ENCODE measurements at places on chromosomes 6 and 20. TPM values are rescaled to one million over a fixed set of nuclear protein-coding genes. Genes with fewer than 3 reads are reported as not detected.

- no peaks in the 10 kb centered on the region for H3K27me3 ChIP-seq
- H3K4me1 ChIP-seq = peaks cover 33% of the 10 kb centered on the region
- peak overlapping the region; percentile 91 for H3K27ac ChIP-seq
- H3K36me3 ChIP-seq = no peaks in the 10 kb centered on the region
- DNase-seq = peak; percentile 74
- peak overlapping the region; percentile 13 for H3K4me3 ChIP-seq
These were observed 40.6 kb downstream of the SH3BGRL2 start for GRCh38 chr6:79671600-79672266.

- no peaks in the 10 kb centered on the region for H3K4me1 ChIP-seq
- H3K27ac ChIP-seq = no peak overlapping the region
- no peak overlapping the region for H3K4me3 ChIP-seq
- DNase-seq = no peak
- no peaks in the 10 kb centered on the region for H3K36me3 ChIP-seq
These were observed 21.9 kb downstream of the TPBG start for GRCh38 chr6:82385546-82385945.

The SPACA1 gene
- not detected for total RNA-seq

GRCh38 chr6:5078121-5078669 lies 6.9 kb upstream of the PPP1R3G start:
- no peaks in the 10 kb centered on the region for H3K36me3 ChIP-seq
- no peak for DNase-seq
- H3K27me3 ChIP-seq = peaks cover 15% of the 10 kb centered on the region
- no peaks in the 10 kb centered on the region for H3K4me1 ChIP-seq
- H3K27ac ChIP-seq = no peak overlapping the region

The VEGFA gene
- 64.6 TPM for total RNA-seq

DNA sequence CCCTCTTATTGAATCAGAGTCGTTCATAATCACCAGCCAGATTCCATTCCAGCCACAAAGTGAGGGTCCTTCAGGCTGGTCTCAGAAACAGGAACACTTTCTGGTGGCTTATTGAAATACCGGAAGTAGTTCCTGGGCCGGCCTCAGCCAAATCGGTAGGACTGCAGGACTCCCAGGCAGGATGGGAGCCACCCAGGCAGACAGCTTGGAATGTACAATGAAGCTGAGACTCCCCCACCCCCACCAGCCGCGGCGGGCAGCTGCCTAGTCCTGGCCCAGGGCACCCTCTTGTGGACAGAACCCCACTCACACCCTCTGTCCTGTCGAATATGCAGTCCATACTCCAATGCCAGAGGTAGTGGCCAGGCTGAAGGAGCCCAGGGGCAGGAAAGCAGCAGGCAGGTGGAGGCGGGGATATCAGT lies 43.8 kb downstream of the MDFI start:
- H3K36me3 ChIP-seq = no peaks in the 10 kb centered on the region
- no peaks in the 10 kb centered on the region for H3K27me3 ChIP-seq
- no peak overlapping the region for H3K27ac ChIP-seq
- H3K4me1 ChIP-seq = peaks cover 8% of the 10 kb centered on the region
- DNase-seq = peak; percentile 87

GRCh38 chr6:2155206-2155605 lies 90.2 kb downstream of the GMDS start:
- no peaks in the 10 kb centered on the region for H3K27me3 ChIP-seq
- H3K36me3 ChIP-seq = no peaks in the 10 kb centered on the region
- H3K27ac ChIP-seq = no peak overlapping the region
- H3K4me3 ChIP-seq = no peak overlapping the region

- H3K27me3 ChIP-seq = peaks cover 37% of the 10 kb centered on the region
- peaks cover 20% of the 10 kb centered on the region for H3K4me1 ChIP-seq
- H3K4me3 ChIP-seq = no peak overlapping the region
- H3K36me3 ChIP-seq = peaks cover 2% of the 10 kb centered on the region
These were observed 85.6 kb downstream of the PFDN4 start for GRCh38 chr20:54293526-54293925.

DNA sequence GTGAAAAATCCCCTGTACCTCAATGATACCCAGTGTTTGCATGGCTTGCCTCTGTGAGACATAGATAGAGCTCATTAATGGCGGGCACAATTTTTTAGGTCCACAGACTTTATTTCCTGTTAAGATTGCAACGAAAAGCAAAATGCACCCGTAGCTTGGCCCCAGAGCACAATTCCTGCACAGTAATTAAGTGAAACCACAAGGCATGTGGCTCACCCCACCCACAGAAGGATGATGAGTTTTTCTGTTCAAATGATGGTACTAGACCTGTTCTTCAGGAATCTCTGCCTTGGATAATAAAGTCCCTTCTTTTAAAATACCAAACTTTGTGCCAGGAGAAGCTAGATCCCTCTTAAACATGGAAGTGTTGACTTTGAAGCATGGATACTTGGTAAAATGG lies 738.1 kb downstream of the QKI start:
- no peaks in the 10 kb centered on the region for H3K27me3 ChIP-seq
- H3K27ac ChIP-seq = no peak overlapping the region
- no peak for DNase-seq
- no peaks in the 10 kb centered on the region for H3K4me1 ChIP-seq
- no peak overlapping the region for H3K4me3 ChIP-seq

- no peaks in the 10 kb centered on the region for H3K4me1 ChIP-seq
- H3K27ac ChIP-seq = no peak overlapping the region
- H3K36me3 ChIP-seq = no peaks in the 10 kb centered on the region
- H3K27me3 ChIP-seq = no peaks in the 10 kb centered on the region
- no peak overlapping the region for H3K4me3 ChIP-seq
These were observed 164.3 kb downstream of the VEGFA start for GRCh38 chr6:43934183-43934802.

GRCh38 chr6:56864171-56864616 lies 90.7 kb upstream of the BEND6 start:
- H3K4me3 ChIP-seq = no peak overlapping the region
- DNase-seq = no peak
- no peaks in the 10 kb centered on the region for H3K36me3 ChIP-seq
- peaks cover 2% of the 10 kb centered on the region for H3K27me3 ChIP-seq

DNA sequence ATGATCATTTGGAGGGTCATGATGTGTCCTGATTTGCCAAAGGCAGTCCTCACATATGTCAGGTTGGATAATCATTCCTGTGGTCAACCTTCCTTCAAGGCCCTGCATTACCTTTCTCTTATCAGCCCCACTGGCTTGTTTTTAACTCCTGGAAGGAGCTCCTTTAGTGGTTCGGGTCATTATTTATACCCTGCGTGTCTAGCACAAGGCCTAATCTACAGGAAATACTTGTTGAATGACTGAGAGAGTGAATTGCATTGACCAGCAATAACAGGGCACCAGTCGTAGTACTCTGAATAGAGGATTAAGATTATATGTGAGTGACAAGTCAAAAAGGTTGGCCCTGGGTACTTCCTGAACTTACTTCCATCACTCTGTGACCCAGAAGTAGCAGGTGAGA lies 4.5 kb downstream of the HIVEP2 start:
- H3K27ac ChIP-seq = peak overlapping the region; percentile 100
- H3K36me3 ChIP-seq = peaks cover 34% of the 10 kb centered on the region
- H3K4me3 ChIP-seq = peak overlapping the region; percentile 96
- no peak for DNase-seq

All from activated CD4-positive, alpha-beta T cell treated with anti-CD3 and anti-CD28 coated beads for 36 hours (primary cell).